Fibroblast of skin of left quadriceps (primary cell): ENCODE measurements at places on chromosomes 3 and 15.

DNA sequence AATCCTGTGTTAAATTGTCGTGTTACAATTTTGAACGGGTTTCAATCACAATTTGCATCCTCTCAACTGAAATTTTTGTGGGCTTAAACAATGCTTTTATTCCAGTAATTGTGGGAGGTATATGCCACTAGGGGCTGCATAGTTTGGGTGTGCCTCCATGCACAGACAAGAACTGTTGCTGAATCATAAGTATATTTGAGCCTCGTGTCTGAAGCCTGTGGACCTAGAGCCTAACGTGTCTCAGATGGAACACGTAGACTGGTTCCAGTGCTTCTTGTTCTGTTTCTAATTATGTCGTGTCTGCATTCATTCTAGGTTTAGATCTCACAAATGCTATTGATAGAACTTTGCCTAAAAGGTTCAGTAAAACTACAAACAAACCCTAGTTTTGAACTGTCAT lies 363.4 kb downstream of the RBMS3 start:
- DNase-seq, result peak; percentile 63

DNA sequence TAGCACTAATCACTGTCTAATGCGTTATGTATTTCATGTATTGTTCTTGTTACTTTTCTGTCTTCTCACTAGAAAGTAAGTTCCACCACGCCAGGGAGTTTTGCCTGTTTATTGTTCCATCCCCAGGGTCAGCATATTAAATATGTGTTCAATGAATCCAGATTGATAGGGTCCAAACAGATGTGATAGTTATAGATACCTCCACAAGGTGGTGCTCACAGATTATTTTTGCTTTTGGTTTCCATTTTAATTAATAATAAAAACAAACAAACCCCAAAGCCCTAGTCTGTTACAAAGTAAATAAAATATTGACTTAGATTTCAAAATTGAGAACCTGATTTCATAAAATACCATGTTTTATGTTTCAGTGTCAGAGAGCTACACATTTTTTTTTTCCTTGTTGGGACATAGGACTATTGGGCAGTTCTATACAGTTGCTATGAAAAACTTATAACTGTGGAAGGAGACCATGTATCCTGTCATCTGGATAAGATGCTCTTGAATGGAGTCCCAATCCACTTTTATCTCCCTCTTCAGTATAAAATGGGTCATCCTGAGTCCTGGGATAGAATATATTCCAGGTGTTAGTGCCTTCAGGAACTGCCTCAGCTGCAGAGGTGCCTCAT lies 12.4 kb downstream of the OTOL1 start:
- DNase-seq, result no peak

- DNase-seq, result peak; percentile 61
Measured at GRCh38 chr3:146326875-146327543, 76.1 kb upstream of the PLSCR4 start.

DNA sequence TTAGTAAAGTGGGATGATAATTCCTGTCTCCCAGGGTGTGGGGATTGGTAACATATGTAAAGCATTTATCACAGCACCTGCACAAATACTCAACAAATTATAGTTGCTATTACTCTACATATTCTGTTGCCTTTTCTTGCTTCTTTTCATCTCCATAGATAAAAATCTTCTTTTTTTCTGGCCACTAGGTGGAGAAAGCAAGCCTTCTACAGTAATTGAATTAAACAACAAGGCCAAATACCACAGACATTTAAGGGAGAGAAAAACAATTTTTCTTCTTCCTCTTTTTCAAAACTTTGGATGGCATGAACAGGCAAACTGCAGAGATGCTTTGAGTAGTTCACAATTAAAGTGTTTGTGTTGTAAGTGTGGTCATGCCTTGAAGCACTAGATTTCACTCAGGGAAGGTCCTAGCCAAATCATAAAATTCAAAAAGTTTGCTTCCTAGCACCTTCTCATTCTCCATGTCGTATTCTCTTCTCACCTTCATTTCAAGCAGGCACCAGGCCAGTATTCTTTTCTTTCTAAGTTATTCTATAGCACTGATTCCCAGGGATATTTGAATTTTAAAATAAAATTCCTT lies 493.4 kb upstream of the TGFBR2 start:
- DNase-seq, result peak; percentile 36

GRCh38 chr3:59981377-59981776 lies 931.6 kb upstream of the CFAP20DC start:
- DNase-seq, result no peak

DNA sequence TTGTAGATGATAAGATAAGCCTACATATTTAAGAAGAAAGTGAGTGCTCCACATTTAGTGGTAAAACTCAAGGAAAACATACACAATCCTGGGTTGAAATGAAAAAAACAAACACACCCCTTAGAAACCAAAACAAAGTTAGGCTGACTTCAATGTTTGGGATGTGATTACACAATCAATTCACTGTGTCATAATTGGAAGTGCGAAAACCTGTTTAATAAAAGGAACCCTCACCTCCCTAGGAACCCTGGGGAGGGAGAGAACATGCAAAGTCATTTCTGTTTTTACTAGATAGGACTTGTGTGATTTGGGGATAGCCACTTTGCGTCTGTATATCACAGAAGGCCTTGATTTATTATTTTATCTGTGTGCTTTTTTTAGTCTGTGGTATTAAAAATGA lies 275.0 kb downstream of the NFKBIZ start:
- DNase-seq, result no peak

DNA sequence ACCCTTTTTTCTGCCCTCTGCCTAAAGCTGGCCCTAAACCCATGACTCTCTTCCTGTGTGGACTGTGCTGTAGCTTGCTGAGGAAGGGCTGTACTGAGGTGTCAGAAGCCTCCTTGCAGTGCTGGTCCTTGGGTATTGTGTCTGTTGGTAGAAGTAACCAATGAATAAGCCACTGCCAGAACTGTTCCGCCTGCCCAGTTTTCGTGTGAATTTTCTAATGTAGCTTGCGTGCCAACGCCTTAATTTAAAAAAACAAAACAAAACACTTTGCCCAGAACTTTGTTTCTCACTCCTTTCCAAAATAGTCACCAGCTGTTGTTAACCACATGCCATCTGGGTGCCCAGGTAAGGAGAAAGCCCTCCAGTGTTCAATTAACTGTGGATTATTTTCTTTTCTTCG lies 101.9 kb downstream of the KLHL25 start:
- DNase-seq, result no peak

- no peak for DNase-seq
Measured at GRCh38 chr3:148106062-148106461, 591.6 kb upstream of the AGTR1 start.

DNA sequence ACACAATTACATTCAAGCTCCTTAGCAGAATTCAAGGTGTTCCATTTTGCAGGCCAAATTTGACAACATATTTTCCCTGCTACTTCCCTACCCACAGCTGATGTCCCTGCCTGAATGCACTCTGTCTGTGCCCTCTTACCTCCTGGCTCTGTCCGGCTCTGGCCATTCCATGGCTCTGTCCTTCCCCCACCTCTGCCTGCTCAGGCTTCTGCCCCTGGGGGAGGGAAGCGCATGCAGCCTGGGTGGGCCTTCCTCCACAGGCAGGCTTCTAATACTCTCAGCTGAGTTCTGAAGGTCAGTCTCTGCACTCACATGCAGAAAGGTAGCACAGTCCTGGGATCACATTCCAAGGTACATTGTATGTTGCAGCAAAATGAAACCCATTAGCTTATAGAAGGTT lies 113.6 kb upstream of the CACNA2D3 start:
- DNase-seq, result no peak

DNA sequence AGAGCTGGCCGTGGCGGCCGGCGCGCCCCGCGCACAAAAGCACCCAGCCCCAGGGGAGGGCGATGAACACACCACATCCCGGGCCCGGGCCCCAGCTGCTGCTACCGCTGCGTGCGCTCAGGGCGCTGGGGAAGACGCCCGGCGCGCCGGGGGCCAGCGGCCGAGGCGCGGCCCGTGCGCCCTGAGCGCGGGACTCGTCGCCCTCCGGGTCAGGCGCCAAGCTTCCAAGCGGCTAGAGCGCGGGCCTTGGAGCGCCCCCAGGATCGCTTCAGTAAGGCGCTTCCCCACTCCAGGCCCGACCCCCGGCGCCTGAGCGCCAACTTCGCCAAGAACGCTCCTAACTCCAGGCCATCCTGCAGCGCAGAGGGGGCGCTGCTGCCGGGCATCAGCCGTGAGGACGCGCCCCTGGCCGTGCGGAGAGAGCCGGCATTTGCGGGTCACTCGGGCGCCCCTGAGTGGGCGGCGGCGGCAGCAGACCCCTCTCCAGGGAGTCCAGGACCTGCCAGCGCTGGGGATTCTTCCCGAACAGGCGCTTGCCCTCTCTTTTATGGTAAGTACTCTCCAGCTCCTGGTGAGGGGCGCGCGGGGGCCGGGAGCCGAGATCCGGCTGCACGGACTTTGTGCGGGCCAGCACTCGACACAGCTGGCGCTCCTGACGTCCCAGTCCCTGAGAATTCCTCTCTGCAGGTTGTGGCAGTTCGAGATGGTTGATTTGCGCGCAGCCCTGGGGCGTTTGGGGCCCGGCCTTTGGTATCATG lies 475 bp downstream of the SPSB4 start:
- no peak for DNase-seq

- no peak for DNase-seq
Measured at GRCh38 chr15:25089577-25089976, 134.8 kb downstream of the SNRPN start.

- DNase-seq, result no peak
Measured at GRCh38 chr3:179036226-179036625, 35.4 kb downstream of the ZMAT3 start.

DNA sequence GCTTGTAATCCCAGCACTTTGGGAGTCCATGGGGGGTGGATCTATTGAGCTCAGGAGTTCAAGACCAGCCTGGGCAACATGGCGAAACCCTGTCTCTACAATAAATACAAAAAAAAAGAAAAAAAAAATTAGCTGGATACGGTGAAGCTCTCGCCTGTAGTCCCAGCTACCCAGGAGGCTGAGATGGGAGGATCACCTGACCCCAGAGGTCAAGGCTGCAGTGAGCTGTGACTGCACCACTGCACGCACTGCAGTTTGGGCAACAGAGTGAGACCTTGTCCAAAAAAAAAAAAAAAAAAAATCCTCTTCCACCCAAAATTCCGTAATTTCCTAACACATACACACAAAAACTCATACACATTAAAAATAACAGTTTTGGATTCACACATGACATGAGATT lies 2.2 kb downstream of the ANO10 start:
- no peak for DNase-seq

DNA sequence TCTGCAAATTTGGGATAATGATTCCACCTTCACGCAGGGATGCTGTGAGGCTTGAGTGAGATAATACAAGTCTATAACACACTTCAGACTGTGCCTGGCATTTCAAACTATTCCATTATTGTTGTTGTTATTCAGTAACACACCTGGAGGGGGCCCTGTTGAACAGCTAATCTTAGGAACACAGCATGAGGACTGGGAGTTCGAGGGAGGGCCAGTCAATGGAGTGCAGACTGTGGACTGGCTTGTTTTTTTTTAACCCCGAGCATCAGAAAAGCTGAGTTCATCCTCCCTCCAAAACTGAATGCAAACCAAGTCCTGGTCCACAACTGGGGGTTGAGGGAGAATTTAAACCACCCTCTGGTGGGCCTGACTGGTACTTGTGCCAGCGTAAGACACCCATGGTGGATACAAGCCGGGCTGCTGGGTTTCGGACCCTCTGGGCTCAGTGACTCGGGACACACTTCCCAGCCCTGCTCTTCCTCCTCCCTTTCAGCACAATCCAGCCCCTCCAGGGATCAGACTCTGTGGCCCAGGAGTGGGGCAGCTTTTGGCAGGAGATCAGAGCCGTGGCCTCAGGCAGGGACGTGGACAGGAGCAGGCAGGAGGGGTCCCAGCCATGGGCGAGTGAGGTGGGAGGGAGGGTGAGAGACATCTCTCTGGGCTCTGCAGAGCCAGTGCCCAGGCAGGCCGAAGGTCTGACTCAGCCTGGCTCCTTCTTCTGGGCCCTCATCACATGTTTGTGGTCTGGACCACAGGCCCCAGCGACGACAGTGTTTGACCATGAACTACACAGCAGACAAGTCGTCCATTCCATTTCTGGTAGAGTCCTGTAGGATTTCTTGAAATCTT lies 36.3 kb upstream of the MEX3B start:
- DNase-seq, result peak; percentile 62

- DNase-seq, result no peak
Measured at GRCh38 chr3:188855675-188856074, 316.1 kb upstream of the TPRG1 start.

DNA sequence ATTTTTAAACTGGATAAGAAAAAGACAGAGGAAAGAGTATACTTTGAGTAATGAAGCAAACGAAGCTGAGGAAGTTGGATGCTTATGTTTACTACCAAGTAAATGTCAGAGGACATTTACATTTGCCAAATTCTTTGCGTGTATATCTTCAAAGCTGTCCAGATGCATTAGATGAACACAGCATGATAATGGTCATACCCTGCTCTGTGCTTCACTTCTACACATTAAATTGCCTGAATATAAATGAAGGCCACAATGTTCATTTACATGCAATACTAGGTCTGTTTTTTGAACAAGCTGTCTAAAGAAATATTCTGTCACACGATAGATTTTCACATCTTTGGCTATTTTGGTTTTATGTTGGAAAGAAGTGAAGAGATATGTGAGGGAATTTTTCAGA lies 405.8 kb upstream of the ADAMTS9 start:
- DNase-seq, result no peak

- no peak for DNase-seq
Measured at GRCh38 chr15:50493625-50494024, 52.8 kb downstream of the USP50 start.

DNA sequence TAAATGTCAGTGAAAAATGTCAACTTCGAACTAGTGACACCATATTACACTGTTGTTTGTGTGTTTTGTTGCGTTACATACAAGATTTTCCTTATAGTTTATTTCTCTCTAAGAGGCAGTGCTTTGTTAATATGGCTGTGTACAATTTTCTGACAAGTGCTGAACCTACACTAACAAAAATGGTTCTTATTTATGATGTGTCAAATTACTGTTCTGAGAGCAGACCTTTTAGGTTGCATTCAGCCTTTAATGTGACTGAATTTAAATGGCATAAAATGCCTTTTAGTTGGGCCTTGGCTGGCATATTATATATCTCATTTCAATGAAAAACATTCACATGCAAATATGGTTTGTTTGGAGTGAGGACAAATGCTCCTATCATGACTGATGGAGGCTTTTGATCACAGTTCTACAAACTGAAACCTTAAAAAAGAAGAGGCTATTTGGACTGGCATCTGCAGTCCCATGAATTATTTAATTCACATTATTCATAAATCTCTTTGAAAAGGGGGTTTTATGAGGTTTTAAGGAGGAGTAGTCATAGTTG lies 750.6 kb downstream of the CADM2 start:
- DNase-seq, result no peak

DNA sequence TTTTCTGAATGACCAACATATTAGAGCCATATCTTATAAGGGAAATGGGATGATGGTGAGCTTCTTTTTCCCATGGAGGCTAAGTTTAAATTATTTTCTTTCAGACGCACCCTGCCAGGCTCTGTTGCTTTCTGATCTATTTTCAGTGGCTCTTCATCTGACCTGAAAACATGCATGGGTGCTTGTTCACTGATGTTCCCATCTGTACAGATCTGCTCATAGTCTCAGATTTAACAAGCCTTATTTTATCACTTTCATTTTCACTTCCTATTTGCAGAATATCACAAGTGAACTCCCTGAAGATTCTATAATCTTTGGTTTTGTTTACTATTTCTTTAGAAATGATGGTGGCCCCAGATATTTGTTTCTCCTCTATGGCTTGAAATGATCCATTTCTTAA lies 31.1 kb upstream of the SUCLG2 start:
- DNase-seq, result no peak

- DNase-seq, result no peak
Measured at GRCh38 chr3:63922491-63923199, 10.5 kb upstream of the SCAANT1 start.
